ENCODE measurements at places on chromosomes 11 and 22.
A peak's percentile ranks its signal among the peaks of the same experiment; 100 is the strongest.

DNA sequence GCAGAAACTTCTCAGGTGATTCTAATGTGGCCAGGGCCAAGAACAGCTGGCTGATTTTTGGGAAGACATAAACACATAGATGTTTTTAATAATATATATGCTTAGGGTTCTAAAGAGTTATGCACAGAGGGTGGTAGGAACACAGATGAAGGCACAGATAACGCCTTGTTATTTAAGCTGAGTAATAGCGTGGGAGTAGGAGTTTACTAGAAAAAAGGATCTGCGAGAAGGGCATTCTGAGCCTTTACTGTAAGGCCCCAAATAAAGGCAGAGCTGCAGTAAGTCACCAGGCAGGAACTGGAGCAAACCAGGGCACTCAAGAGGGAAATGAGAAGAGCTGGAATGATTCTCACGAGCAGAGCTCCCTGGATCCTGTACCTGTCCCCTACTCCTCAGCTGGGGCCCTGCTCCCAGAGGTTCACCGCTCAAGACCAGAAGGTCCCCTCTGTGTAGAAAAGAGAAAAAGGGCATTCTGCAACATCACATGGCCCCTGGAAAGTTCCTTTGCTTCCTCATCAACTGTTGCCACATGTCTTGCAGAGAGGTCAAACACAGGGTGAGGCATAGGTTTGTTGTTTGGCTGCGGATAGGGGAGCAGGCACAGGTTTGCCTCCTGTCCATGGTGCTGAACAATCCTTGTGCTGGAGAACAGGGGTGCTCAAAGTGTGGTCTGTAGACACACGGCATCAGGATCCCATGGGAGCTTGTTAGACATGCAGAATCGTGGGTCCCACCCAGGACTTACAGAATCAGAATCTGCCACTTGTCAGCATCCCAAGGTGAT, 125.7 kb downstream of the TENM4 start:
- no peak for DNase-seq

DNA sequence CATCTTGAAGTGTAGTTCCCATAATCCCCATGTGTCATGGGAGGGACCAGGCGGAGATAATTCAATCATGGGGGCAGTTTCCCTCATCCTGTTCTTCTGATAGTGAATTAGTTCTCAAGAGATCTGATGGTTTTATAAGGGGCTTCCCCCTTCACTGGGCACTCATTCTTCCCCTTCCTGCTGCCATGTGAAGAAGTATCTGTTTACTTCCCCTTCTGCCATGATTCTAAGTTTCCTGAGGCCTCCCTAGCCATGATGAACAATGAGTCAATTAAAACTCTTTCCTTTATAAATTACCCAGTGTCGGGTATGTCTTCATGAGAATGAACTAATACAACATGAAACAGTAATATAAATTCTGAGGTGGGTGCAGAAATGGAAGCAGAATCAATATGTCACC, 12.1 kb upstream of the SPTBN2 start:
- DNase-seq: no peak

- DNase-seq: peak; percentile 35
Observed at GRCh38 chr11:71489311-71490043, 36.5 kb downstream of the NADSYN1 start.

GRCh38 chr11:89736566-89736965, 26.5 kb downstream of the TRIM77 start:
- DNase-seq: no peak

GRCh38 chr11:98409069-98409468, 611.7 kb upstream of the CNTN5 start:
- DNase-seq: no peak

GRCh38 chr22:44776605-44777363, 24.4 kb downstream of the ARHGAP8 start:
- DNase-seq: no peak

DNA sequence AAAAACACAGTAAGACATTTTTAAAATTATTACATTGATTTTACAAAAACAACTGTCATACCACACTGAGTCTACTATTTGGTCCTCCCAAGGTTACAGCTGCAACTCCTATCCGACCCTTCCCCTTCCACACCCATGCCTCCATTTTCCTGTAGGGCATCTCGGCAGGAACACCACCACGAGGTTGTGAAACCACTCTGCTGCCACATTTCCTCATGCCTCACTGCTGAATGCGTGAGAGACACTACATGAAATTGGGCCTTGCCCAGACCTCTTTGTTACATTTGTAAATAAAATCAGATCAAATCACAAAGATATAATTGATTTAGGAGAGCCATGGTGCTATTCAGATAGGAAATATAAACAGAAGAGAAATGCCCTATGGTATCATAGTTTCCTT, 2.0 kb downstream of the ARHGAP32 start:
- DNase-seq: no peak

- no peak for DNase-seq
Observed at GRCh38 chr11:64611869-64612646, 21.0 kb downstream of the SLC22A12 start.

DNA sequence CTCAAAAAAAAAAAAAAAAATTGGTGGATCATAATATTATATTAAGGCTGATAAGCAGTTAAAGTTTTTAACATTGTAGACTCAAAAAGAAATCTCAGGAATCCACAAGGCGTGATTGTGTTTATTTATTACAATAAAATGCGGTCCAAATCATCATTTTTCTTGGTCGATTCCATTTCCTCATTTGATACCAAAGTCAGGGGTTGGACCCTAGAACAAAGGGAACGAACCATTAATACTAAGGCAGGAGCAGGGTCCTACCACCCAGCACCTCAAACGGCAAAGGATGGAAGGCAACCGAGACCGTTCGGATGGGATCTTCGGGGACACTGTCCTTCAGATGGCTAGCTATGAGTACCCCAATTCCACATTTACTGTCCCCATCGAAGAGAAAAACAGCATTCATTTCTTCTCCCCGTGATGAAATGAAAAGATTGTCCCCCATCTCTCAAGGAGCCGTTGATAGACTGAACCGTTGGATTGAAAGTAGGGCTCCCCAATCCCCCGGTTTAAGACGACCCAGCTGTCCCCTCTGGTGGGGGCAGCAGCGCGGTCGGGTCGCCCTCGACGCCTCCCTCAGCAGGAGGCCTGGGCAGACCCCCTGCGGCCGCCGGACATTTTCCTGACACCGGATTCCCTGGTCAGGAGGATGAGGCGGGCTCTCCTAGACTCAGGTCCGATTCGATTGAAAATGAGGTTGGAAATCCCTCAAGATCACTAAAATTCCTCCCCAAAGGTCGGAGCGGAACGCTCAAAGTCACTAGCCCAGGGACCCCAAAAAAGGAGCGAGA, 607 bp downstream of the DMC1 start:
- DNase-seq: no peak

- DNase-seq: no peak
Observed at GRCh38 chr11:13767471-13767870, 99.0 kb downstream of the FAR1 start.

GRCh38 chr22:35205961-35206360, 51.3 kb upstream of the HMGXB4 start:
- no peak for DNase-seq

Measured in stimulated activated CD8-positive, alpha-beta memory T cell treated with anti-CD3 and anti-CD28 coated beads, Interleukin-4, amount 100 ng/mL, for 24 hours (primary cell).